IMR-90 (cell line): ENCODE measurements at places on chromosomes 1 and 21. TPM values are rescaled to one million over a fixed set of nuclear protein-coding genes. Genes with fewer than 3 reads are reported as not detected.
A peak's percentile ranks its signal among the peaks of the same experiment; 100 is the strongest.

DNA sequence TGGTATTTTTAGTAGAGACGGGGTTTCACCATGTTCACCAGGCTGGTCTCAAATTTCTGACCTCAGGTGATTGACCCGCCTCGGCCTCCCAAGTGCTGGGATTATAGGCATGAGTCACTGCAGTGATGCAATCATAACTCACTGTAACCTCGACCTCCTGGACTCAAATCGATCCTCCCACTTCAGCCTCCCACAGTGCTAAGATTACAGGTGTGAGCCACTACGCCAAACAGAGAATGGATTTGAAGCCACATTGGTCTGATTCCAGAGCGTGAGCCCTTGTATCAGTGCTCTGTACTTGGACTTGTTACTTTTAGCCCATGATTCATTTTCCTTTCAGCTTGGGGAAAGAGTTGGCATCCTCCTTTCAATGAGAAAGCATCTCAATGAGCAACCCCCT lies 14.9 kb upstream of the ZNF683 start:
- peak; percentile 55 for DNase-seq

GRCh38 chr1:247434005-247434404 lies 18.0 kb downstream of the NLRP3 start:
- no peak for DNase-seq

GRCh38 chr21:40067751-40068150 lies 200.5 kb downstream of the PCP4 start:
- DNase-seq: no peak

DNA sequence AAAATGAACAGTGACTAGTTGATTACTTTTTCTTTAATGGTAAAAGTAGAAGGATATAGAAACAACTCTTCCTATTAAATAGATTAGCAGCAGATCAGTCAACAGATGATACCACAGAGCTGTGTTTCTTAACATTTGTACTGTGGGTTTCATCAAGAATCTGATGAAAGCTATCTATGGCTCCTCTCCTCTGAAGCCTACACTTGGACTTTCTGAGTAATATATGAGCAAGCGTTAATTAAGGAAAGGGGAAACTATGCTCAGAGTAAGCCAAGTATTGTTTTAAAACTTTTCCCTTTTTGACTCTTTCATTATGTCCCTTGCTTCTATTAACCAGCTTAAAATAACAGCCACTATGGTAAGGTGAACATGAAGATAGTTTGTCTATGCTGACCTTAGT lies 10.8 kb downstream of the ARID4B start:
- no peak for DNase-seq

- peak; percentile 100 for DNase-seq
These were observed at the start of gene MAP3K7CL for GRCh38 chr21:29130270-29130969. Gene MAP3K7CL, plus strand, starts transcription at chr21:29130644. Its CDS starts 2,701 bp downstream, at chr21:29133345.

DNA sequence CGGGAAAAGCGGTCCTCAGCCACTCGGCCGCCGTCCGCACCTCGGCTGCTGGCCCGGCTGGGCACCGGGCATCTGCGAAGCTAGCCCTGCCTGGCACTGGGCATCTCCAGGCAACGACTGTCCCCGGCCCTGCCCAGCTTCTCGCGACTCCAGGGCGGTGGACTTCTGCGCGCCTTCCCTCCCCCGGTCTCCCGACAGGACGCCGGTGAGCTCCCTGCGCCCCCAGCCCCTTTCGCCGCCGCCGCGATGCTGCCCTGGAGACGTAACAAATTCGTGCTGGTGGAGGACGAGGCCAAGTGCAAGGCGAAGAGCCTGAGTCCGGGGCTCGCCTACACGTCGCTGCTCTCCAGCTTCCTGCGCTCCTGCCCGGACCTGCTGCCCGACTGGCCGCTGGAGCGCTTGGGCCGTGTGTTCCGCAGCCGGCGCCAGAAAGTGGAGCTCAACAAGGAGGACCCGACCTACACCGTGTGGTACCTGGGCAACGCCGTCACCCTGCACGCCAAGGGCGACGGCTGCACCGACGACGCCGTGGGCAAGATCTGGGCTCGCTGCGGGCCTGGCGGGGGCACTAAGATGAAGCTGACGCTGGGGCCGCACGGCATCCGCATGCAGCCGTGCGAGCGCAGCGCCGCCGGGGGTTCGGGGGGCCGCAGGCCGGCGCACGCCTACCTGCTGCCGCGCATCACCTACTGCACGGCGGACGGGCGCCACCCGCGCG lies 514 bp downstream of the FAM43B start:
- DNase-seq: no peak

DNA sequence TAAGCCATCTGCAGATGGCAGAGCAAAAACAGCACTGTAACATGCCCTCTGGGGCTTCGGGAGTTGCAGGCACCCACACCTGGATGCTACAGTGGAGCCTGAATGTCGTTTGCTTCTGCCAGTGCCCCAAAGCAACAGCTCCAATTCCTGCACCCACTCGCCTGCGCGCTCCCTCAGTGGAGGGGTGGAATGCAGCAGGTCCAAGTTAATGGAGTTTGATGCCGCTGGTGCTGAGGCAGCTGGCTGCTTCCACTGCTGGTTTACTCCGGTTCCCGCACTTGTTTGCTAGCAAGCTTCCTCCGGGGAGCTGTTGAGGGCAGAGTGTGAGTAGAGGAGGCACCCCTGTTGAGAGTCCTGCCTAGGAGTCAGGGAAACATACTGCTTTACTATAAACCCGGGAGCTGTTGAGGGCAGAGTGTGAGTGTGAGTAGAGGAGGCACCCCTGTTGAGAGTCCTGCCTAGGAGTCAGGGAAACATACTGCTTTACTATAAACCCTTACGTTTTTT lies 584.0 kb upstream of the TMPRSS15 start:
- DNase-seq: no peak

DNA sequence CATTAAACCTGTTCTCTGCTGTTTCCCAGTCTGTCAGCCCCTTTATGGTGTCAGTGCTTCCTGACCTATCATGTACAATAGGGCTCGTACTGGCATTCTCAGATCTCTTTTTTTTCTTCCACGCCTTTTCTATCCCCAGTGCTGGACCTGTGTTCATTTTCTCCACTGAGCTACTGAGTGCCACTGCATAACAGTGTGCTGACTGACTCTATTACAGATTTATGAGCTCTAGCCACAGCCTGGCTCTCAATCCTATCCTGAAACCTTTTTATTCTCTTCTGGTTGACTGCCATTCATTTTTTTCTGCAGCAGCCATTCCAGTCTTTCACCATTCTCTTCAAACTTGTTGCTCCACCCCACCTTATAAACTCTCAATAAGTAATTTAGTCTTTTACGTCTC lies 59.6 kb upstream of the MACF1 start:
- DNase-seq: no peak

DNA sequence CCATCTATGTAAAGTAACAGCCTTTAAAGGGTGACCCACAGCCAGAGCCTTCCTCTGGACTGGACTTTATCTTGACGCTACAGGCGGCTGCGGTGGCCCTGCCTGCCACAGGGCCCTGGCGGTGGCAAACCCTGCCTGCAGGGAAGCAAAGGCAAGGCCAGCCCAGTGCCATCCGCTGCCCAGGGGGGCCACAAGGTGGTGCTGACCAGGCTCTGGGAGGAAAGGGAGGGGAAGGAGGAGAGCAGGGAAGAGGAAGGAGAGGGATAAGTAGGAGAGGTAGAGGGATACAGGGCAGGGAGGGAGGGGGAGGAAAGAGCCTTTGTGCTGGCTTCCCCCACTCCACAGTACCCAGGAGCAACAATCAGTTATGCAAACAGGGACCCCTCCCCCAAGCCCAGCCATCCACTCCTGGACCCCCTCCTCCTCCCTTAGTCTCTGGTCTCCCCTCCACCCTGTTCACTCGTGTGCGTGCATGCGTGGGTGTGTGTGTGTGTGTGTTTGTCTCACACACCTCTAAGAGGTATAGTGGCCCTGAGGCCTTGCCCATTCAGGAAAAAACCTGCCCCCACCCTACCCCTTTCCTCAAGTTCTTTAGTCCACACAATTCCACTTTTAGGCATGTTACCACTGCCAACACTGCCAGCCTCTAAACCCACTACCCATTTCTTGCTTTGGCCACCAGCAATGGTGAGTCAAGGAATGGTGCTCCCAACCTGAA lies 30.3 kb downstream of the SSBP3 start:
- DNase-seq: no peak

GRCh38 chr21:39066829-39067780 lies 116.1 kb downstream of the PSMG1 start:
- DNase-seq: no peak

DYRK3 gene
- 4.6 and 5.5 TPM in 2 replicates for polyA plus RNA-seq

VWA5B1 gene
- not detected in 2 replicates for polyA plus RNA-seq

LCA5L gene
- polyA plus RNA-seq: 0.06 and 0.26 TPM in 2 replicates

LEFTY1 gene
- not detected in 2 replicates for polyA plus RNA-seq
